ENCODE measurements at places on chromosomes 3 and 15.

DNA sequence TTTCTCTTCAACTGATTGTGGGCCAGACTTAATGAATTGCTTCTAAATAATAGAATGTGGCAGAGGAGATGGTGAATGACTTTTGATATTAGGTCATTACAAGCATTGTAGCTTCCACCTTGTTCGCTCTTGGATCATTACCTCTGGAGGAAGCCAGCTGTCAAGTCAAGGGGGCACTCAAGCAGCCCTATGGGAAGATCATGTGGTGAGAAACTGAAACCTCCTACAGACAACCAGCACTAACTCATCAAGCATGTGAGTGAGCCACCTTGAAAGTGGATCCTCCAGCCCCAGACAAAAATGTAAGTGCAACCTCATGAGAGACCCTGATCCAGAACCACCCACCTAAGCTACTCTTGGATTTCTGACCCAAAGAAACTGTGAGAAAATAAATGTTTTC, 109.8 kb upstream of the TBC1D5 start:
- no peak for DNase-seq

GRCh38 chr3:78562328-78562727, 1205.5 kb downstream of the ROBO1 start:
- DNase-seq, result no peak

GRCh38 chr3:100104442-100104798, 9.9 kb downstream of the FILIP1L start:
- DNase-seq, result no peak

GRCh38 chr3:125236331-125236903, 23.9 kb upstream of the SLC12A8 start:
- DNase-seq, result no peak

GRCh38 chr3:184156522-184156955, 1.4 kb downstream of the DVL3 start:
- DNase-seq, result no peak

- no peak for DNase-seq
Measured at GRCh38 chr15:71057143-71057542, 58.1 kb upstream of the THSD4 start.

DNA sequence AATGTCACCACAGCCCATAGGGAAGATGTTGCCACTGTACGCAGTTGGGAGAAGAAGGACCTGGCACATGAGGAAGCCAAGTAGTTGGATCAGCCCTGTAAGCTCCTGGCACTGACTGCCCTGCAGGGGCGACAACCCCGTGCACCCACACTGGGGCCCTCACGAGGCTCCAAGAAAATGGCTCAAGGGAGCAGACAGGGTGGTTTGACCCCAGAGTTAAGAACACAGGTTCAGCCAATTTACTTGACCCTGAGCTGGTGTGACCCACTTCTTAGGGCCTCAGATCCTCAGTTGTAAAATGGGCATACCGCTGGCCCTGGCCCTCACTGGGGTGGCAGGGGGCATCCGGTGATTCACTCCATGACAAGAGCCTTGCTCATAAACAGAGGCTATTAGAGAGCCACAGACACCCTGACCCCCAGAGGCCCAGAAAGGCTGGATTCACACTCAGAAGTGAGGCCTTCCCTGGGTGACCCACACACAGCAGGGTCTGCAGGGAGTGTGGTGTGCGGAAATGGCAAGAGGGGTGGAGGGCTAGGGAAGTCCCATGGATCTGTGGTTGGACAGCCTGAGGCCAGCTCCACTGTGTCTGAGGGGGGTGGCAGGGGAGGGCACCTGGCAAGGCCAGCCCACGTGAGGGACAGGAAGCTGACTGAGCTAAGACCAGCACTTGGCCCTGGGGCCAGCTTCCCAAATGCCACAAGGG, 1.7 kb upstream of the HHATL start:
- DNase-seq, result no peak

GRCh38 chr3:14201940-14202684, 23.5 kb downstream of the LSM3 start:
- DNase-seq, result no peak

GRCh38 chr15:95556225-95556624, 774.3 kb upstream of the NR2F2 start:
- no peak for DNase-seq

- DNase-seq, result no peak
Measured at GRCh38 chr3:1380926-1381646, 288.3 kb downstream of the CNTN6 start.

DNA sequence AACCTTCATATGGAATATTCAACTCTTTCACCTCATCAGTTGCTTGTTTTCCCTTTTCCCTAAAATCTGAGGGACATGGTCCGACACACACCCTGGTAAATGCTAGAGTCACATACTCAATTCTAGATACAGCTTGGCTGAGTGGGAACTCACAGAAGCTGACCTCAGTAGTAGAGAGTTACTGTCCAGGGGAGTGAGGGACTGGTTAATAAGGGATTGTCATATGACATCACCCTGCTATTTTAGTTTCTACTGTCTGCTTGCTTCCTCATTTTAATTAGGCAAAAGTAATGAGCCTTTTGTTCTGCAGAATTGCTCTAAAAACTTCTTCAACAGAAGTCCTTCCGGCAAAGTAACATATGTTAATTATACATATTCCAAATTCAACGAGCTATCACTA, 244.5 kb downstream of the ZIC4 start:
- no peak for DNase-seq

- DNase-seq, result no peak
Measured at GRCh38 chr3:169600732-169601131, 62.8 kb downstream of the MECOM start.

DNA sequence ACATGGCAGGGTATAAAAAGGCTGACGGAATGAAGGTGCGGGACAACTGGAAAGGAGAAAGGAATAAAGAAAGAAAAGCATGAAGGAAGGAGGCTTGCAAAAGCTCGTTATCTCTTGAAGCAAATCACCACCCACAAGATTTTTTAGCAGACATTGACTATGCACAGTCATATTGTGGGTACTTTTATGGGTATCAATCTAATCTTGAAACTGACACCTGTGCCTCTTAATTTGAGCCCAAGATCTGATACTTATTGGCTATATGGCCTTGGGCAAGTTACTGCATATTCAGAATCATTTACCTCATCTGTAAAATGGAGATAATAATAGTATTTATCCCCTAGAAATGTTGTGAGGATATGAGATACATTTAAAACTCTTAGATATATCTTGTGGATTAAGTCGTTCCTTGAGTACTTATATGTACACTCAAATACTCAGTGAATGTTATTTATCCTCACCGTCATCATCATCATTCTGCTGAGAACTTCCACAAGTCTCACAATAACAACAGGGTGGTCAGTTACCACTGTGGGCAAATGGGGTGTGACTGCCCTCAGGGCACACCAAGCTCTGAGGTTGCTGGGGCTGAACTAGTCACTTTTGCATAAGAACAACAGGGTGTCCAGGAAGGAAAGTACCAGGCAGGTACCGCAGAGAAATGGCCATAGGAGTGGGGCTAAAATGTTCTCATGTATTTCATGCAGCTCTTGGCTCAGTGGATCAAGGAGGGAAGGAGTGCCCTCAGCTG, 266.1 kb downstream of the SLC9A9 start:
- DNase-seq, result no peak

All from T-helper 1 cell (primary cell).